ENCODE measurements at places on chromosomes 1 and 21.

GRCh38 chr1:30005972-30006619, 717.3 kb downstream of the MATN1 start:
- peak; percentile 54 for DNase-seq

- no peak for DNase-seq
Measured at GRCh38 chr1:218374401-218375353, 29.5 kb downstream of the TGFB2 start.

DNA sequence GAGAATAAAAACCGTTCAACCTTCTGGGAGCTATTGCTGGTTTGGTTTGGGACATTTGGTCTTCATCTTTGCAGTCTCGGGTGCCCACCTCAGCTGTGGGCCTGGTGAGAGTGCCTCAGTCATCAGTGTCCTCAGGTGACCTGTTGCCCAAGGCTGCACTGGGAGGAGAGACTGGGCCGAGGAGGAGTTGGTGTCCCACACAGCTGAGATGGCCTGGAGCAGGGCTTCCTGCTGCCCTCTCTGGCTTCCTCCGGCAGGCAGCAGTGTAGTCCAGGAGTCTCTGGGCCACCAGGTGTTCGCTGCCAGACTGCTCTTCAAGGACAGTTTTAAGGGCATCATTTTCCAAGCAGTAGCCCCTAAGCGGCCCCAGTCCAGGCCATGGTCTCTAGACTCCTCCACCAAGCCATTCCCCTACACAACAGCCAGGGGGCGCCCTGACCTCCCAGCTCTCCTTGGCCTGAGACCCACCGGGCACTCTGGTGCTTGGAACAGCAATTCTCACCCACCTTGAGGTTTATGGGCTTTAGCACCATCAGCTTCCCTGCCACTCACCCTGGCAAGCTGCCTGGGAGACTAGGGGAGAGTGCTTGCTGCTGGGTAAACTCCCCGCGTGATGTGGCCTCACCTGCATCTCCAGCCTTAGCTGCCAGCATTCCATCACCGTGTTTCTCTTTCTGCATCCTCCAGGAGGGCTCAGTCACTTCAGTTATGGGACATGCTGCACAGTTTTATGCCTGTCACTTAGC, 9.1 kb upstream of the SYTL1 start:
- peak; percentile 85 for DNase-seq

- no peak for DNase-seq
Measured at GRCh38 chr1:229272164-229273158, 1.6 kb downstream of the RAB4A start.

DNA sequence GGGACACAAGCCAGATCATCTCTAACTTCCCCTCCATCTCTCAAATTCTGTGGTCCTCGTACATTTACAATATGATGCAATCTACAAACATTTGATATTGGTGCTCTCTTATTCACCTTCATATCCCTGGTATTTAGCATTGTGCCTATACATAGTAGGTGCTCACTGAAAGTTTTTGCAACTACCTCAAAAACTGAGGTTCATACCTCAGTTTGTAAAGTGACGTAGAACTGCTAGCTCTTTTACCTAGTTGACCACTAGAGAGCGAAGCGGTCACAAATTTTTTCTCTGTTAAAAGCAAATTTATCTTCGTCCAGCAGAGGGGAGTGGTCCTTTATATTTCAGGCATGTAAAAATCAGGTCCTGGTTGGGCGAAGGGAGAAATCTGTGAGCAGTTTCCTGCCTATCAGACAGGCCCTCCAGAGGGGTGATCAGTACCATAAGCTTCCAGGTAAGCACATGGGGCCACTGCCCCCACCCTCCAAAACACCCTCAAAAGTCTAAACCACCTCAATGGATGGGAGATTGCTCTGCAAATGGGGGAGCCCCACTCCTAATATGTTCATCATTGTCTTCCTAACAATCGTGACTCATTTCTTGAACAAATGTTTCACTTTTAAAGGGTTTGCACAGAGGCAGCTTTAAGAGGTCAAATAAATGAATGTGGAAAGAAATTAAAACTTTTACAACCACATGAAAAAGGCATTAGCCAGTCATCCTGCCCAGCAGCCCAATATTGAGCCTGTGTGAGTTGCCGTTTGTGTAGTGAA, 10.6 kb upstream of the HLCS start:
- peak; percentile 93 for DNase-seq

- no peak for DNase-seq
Measured at GRCh38 chr1:185821612-185822385, 87.6 kb downstream of the HMCN1 start.

DNA sequence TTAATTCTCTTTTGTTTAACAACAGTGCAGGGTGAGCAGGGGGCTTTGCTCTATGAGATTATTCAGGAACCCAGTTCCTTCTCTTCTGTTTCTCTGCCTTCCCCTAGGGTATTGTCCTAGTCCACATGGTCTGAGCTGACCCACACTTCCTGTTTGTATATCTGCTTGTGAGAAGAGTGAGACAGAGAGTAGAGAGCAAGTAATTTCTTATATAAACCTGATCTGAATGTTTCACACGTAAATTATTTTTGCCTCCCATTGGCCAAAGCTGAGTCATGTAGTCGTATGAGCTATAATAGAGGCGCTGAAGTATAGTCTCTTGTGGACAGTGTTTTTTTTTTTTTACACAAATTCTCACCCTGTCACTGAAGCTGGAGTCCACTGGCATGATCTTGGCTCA, 134.2 kb upstream of the SERTAD4 start:
- DNase-seq: no peak

DNA sequence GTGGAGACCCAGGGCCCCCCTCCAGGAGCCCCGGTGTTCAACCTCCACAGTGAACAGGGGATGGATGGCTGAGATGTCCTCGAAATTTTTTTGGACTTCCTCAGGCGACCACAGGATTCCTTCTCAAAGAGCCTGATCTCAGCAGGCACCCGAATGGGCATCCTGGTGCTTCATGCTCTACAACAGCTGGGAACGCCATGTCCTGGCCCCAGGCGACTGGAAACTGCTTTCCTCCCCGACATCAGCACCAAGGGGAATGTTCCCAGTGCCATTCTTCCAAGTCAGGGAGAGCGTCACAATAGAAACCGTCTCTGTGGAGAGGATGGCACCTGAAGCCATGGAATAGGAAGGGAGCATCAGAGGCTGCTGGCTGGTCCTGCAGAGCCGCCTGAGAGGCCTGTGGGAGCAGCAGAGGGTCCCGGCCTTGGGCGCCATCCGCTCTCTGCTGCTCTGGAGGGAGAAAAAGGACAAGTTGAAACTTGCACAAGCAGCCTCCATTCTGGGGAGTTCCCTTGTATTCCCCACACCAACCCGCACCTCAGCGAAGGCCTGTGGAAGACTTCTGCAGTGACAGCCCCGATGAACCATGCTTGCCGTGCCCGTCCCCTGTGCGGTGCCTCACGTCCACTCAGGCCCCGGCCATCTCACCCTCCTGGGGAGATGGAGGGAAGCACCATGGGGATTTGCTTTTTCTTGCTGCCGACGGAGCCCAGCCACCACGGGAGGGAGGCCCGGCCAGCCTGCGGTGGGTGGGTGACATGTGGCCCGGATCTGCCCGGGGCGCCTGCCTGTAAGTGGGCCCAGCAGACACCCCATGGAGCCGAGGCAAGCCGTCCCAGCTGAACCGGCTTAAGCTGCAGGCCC, 2.3 kb upstream of the ADARB1 start:
- no peak for DNase-seq

- DNase-seq: no peak
Measured at GRCh38 chr21:36756527-36756926, 57.6 kb downstream of the SIM2 start.

DNA sequence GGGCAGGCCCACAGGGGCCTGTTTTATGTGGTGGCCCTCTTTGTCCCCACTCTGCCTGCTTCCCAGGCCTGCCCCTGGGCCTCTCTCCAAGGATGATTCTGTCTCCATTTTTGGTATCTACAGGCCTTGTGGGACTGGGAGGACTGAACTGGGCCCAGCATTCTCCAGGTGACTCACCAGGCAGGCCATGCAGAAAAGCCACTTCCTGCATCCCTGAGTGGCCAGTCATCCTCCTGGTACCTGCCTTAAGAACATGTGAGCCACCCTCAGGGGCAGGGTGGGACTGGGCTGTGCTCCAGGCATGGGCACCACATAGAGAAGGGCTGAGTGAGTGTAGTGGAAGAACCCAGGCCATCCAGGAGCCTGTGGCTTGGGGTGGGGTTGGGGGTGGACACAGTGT, 20.0 kb upstream of the BCAR3 start:
- no peak for DNase-seq

DNA sequence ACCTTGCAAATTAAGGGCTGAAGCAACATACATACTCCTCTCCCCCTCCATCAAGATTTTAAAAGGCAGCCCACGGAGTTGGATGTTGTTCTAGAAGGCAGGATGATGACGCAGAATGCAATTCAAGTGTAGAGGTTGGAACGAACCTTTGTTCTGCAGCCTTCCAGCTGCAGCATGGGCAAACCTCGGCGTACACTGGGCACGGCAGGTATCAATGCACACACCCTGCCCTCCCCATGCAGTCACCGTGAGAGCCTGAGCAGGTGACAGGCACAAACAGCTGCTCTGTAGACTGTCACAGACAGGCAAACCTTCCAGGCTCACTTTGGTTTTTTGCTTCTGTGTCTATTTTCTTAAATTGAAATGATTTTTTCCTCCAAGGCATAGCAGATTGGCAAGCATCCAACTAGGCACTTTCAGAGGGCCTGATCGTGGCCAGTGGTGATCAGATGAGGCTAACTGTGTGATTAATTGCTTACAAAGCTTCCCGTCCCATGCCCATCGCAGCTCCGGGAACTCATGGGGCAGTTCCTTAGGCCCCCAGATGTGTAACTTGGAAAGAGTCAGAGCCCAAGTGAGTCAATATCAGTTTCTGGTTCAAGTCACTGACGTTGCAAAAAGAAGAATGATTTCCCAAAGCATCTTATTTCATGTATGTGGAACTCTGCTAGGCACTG, 82.3 kb downstream of the ITPKB start:
- no peak for DNase-seq

DNA sequence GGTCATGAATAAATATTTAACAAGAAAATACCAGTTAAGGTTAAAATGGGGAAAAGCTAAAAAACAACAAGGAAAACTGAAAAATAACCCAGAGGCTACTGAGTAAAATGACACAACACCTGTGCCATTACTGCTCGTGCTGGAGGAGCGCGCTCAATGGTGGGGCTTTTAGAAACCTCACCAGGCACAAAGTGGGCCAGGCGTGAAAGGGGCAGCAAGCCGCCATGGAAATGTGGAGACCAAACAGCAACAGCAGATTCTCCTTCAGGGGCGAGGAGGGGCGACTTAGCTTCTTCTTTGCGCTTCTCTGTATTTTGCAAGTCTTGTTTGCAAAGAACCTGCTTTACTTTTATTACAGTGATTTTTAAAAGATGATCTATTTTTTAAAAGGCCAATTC, 18.9 kb upstream of the SPATC1L start:
- DNase-seq: no peak

DNA sequence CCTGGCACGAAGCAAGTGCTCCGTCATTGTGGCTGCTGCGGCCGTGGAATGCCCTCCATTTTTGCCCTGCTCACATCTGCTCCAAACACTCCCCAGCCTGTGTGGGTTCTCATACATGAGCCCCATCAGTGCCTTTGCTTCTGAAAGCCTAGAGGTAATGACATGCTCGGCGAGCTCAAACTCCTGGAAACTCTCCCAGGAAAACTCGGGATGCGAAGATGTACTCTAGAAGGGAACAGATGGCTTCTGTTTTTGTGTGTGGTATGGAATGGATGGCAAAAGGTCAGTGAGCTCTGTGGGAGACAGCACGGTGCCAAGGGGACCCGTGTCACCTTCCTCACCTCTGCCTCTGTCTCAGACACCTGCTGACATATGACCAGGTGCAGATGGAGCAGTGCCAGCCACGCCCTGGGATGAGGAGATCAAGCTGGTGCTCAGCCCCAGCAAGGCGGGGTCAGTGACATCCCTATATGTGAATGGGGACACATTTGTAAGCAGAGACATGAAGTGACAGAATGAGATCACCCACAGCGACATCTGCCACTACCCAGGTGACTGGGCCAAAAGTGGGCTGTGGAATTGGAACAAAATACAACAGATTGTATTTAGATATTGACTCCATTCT, 84.1 kb upstream of the COX20 start:
- DNase-seq: no peak

- DNase-seq: peak; percentile 83
Measured at GRCh38 chr1:109383087-109383779, 14.5 kb downstream of the SORT1 start.

DNA sequence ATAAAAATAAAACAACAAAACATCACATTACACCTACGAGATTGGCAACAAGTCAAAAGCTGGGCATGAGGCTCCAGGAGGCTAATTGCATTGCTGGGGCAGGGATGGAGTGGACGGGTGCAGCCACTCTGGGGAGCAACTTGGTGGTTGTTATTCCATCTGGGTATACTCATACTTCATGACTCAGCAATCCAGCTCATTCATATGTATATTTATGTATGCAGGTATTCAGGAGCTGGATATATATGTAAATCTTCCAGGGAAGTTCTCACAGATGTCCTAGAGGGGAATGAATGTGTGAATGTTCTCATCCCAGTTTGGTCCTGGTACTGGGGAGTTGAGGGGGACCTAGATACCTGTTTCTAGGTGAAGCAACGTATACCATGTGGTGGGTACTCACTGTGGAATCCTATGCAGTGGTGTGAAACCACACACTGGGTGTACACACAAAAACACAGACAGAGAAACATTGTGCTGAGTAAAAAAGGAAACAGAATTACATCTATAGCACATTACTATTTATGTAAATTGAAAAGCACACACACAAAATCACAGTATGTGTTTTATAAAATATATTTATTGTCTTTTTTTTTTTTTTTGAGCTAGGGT, 79.7 kb upstream of the RAB4A start:
- DNase-seq: peak; percentile 82

- DNase-seq: no peak
Measured at GRCh38 chr1:212542761-212543187, 65.8 kb upstream of the ATF3 start.

- no peak for DNase-seq
Measured at GRCh38 chr1:196160066-196160795, 448.0 kb downstream of the KCNT2 start.

DNA sequence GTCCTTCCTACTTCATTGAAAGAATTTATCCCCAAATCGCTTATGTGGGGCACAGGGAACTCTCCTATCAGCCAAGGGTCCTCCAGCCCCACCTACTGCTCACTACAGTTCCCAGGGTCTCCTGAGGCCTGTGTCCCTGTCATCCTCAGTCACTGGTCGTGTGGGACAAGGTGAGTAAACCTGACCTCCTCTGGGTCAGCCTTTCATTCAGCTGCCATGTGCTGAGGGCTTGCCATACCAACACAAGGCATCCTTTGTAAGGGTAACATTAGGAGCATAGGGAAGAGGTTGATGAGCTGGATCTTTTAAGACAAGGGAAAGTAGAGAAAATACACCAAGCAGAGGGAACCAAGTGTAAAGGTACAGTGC, 11.2 kb upstream of the SNAPIN start:
- DNase-seq: peak; percentile 59
